ENCODE measurements at places on chromosomes 2 and 18.

GRCh38 chr2:37354531-37354930, 10.1 kb downstream of the QPCT start:
- DNase-seq = no peak

DNA sequence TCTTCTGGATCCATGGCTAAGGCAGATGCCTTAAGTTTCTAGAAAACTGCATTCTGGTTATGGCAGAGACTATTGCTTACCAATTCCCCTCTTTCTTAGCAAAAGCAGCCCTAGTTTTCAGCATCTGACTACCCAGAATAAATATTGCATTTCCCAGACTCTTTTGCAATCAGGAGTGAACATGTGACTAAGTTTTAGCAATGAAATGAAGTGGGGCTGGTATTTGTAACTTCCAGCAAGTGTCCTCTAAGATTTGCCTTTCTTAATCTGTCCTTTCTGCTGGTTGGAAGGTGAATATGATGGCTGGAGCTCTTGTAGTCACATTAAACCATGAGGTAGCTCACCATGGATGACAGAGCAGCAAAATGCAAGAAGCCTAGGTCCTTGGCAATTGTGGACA, 132.9 kb upstream of the PKDCC start:
- DNase-seq = no peak

- DNase-seq = no peak
Observed at GRCh38 chr2:165528691-165529090, 59.2 kb downstream of the CSRNP3 start.

DNA sequence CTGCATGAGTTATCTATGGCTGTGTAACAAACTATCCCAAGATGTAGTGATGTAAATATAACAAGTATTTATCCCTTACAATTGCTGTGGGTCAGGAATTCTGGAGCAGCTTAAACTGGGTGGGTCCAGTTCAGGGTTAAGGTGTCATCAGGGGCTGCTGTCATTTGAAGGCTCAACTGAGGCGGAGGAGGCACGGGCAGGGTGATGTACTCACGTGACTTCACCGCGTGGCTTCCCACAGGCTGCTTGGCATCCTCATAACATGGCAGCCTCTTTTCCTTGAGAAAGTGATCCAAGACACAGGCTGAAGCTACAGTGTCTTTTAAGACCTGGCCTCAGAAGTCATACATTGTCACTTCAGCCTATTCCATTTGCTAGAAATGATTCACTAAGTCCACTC, 125.8 kb downstream of the PTGR3 start:
- no peak for DNase-seq

GRCh38 chr2:37809525-37809924, 115.6 kb upstream of the RMDN2 start:
- no peak for DNase-seq

DNA sequence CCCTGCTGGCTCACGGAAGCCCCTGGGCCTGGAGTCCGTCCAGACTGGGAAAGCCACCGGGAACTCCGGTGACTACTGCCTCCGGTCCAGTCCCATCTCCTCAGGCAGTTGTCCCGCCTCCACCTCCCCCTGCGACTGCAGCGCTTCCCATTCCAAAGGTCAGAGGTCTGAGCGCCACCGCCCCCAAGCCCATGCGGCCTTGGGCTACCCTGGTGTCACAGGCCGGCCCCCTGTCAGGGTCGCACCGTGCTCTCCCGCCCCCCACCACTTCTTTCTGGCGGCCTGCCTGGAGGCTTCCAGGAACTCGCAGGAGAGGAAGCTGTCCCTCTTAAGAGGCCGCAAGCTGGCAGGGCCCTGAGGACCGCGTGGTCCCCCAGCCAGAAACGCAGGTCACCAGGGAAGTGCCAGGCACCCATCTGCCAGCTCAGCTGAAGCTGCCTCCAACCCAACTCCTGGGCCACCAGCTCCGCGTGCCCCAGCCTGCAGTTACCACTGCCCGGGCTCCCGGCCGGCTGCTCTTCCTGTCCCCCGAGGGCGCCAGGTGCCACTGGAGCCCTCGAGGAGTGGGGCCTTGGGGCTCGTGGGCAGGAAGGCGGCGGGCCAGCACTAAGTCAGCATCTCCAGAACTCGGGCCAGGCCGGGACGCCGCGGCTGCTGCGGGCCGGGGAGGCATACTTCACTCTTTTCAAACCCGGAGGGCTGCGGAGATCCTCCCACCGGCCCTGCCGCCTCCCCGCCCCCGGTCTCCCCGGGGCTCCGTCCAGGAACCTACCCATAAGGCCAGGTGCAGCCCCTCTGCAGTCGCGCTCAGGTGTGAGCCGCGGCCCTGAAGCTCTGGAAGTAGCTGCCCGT, 83.3 kb upstream of the POMC start:
- peak; percentile 47 for DNase-seq

DNA sequence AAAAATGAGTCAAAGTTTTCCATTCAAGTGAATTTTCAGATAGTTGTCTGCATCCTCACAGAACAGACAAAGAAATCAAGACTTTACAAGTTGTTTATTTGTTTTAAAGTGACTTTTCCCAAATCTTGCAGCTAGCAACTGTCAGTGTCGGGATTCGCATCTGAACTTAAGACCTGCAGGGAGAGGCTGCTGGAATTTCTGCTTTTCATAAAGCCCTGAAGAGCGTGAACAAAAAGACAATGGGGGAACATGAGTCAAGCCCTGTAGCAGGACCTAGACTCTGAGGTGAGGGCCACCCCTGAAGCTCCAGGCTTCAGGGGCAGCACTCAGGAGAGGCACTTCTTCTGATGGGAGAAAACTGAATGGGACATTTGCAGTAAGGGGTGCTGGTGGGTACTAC, 108.2 kb upstream of the CTAGE1 start:
- DNase-seq = no peak

DNA sequence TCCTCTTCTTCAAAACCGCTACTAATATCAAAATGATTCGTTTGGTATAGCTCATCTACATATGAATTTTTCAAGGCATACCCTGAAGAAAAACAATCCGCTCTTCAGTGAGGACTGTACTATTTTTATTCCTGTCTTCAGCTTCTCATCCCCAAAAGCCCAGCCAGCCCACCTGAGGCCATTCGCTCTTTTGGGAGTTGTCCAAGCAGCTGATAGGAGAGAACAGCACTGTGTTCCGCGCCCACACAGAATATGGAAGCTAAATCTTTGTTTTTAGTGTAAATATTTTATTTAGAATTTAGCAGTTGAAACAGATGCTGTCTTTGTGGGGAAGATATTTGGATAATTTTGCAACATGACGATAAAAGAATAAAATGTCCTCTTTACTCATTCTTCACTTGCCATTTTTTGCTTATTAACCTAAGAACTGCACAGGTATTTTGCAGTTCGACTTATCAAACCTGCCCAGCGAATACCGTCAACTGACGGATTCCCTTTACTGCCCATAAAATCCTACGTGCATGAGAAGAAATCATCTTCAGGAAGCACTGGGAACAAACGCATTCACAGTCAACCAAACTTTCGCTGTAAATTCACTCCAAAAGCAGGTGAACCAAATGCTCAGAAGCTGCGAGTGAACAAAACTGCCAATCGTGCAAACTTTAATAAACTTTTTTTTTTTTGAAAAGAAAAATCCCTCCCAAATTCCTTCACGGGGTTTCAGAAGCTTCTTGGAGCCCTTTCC, 3.4 kb downstream of the ZNF521 start:
- DNase-seq = no peak

- no peak for DNase-seq
Observed at GRCh38 chr2:225025917-225026571, 16.2 kb downstream of the DOCK10 start.

DNA sequence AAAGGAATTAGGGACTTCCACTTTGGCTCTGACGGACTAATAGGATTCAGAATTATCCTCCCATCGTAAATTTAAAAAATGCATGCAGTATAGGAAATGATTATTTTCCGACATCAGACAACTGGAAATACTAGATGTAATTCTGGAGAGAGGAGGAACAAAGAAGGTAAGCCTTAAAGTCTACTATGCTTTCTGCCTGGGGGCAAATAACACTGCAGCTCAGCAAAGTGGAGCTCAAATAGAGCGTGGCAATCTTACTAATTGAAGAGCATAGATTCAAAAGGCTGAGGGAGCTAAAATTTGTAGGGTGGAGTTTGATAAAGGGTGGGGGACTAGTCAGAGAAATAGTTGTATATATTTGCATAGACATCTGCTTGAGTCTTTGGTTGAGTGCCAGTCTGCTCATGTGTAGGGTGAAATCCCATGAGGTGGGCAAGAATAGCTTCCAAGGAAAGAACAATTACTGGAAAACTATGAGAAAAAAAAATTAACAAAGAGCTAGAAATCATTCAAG, 23.8 kb downstream of the COPS8 start:
- DNase-seq = no peak

GRCh38 chr2:2007551-2008501, 263.5 kb upstream of the PXDN start:
- DNase-seq = no peak

DNA sequence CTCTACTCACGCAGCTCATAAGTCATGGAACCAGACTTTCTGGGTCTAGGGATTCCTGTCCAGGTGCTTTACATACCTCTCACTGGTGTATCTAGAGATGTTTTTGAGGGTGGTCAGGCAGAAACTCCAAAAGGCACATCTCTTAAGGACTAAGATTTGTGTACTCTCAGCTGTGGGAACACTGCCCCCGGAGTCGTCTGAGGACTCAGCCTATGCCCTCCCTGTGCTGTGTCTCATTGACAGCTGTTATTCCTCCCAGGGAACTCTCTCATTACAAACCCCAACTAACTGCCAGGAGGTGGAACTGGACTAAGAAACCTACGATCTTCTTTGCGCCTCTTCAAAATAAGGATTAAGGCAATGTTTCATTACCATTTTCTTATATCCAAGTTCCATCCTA, 293.9 kb upstream of the DLGAP1 start:
- no peak for DNase-seq

DNA sequence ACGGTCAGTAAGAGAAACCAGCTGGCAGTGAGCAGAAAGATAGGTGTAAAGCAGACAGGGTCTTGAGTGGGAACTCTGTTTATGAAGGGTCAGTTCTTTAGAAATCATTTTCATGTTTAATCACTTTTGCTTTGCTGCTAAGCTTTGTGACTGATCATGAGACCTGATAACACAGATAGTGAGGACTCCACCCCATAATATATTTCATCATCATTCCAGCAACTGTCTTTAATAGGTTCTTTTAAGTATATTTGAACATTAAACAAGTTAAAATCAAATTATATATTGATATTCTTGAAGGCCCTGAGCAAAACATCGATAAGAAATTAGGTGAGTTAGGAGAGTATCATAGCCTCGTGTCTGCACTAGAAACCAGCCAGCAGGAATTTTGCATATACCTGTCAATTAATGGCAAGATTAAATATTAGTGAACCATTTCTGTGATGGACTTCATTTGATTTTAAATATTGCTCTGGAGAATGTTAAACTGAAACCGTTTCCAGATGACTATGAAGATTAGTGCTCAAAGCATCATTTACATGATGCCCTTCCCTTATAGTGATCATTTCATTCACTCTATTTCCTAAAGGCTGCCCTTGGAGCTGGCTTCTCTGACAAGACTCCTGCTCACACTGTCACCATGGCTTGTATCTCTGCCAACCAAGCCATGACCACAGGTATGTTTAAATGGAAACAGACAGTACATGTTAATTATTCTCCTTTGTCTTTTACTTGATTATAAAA, 31.9 kb downstream of the HADHB start:
- DNase-seq = no peak

DNA sequence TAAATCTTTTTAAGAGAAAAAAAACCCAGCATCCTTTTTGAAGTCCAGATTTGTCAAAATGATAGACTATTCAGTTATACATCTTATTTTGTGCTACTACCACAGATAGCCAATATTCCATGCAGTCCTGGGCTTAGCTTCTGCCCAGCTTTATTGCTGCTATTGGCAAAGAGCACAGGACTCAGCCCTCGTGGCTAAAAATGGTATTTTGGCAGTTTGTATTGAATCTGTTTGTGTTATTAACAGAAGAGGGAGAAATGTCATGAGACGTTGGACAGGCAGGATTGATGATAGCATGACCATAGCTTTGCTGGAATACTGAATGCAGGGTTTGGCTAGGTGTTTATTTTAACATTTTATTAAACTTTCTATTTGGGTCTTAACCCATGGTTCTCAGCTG, 19.4 kb downstream of the ELAC1 start:
- no peak for DNase-seq

DNA sequence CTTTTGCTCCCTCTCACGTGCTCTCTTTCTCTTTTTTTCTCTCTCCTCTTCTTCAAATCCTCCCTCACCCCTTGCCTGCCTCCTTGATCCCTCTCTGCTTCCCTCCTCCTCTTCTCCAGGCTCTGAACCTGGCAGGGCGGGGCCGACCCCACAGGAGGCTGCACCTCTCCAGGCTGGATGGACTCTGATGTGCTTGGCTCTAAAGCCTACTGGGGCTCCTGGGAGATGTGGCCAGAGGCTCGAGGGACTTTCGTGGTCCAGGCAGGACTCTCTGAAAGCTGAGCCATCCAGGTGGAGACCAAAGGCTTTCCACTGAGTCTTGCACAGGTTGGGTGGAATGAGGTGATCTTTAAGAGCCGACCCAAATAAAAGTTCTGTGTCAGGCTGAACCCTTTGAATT, 25.4 kb downstream of the DYSF start:
- no peak for DNase-seq

GRCh38 chr2:40388161-40388560, 63.7 kb downstream of the SLC8A1 start:
- DNase-seq = no peak

GRCh38 chr2:8232871-8233270, 449.0 kb upstream of the ID2 start:
- DNase-seq = no peak

DNA sequence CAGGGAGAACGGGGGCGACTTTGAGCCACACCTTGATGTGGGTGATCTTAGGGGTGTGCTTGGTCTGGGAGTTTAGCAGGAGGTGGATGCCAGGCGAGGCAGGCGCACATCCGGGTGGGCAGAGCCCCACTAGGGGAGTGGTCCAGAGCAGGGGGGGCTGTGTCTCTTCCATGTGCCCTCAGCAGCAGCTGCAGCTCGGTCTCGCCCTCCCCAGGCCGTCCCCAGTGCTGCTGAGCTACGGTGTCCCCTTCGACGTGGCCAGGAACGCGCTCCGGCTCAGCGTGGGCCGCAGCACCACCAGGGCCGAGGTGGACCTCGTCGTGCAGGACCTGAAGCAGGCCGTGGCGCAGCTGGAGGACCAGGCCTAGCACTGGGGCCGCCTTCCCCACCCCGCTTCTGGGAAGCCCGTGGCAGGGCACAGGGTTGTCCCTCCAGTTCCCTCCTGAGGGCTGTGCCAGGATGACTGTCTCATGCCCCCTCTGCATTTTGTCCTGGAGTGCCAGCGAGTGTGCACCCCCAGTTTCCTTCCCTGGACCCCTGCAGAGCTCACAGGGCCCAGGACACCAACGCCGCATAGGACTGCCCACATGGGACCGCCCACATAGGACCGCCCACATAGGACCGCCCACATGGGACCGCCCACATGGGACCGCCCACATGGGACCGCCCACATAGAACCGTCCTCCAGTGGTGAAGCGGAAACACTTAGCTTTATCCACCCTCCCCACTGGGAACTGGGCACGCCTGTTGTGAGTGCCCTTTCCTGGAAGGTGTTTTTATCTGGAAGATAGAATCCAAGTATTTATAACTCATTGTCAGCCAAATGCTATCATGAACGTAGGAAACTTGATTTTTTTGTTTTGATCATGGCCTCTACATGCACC, 1.9 kb upstream of the ESPNL start:
- no peak for DNase-seq

GRCh38 chr18:62693659-62694058, 21.7 kb upstream of the PHLPP1 start:
- DNase-seq = no peak

Measured in globus pallidus (tissue), 1 donor.